ENCODE measurements at places on chromosomes 2 and 18. TPM values are rescaled to one million over a fixed set of nuclear protein-coding genes. Genes with fewer than 3 reads are reported as not detected.

DNA sequence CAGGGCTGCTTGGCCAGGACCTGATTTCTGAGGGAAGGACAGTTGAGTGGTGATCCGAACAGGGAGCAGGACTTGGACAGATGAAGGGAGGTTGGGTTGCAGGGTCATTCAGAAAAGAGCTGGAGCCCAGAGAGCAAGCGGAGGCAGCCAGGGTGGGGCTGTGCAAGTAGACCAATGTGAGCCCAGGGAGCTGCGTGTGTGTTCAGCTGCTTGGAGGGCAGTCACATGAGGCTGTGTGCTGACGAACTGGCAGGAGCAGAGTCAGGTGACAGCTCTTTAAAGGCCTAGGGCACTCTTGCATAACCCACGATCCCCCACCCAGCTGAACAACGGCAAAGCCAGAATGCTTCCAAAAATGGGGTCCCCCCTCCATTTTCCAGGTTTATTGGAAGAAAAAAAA lies 4.6 kb upstream of the MLPH start:
- DNase-seq: peak; percentile 76

GRCh38 chr2:29703336-29703735 lies 218.1 kb downstream of the ALK start:
- no peak for DNase-seq

- peak; percentile 71 for DNase-seq
Observed at GRCh38 chr2:112480530-112481049, 1.4 kb upstream of the TTL start.

DNA sequence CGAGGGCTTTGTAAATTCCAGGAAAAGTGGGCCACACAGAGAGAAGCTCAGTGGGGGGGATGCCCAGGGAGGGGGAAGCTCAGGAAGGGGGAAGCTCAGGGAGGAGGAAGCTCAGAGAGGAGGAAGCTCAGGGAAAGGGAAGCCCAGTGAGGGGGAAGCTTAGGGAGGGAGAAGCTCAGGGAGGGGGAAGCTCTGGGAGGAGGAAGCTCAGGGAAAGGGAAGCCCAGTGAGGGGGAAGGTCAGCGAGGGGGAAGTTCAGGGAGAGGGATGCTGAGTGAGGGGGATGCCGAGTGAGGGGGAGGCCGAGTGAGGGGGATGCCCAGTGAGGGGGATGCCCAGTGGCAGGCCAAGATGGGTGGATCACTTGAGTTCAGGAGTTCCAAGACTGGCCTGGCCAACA lies 821 bp upstream of the CHRNG start:
- DNase-seq: no peak

- no peak for DNase-seq
Observed at GRCh38 chr2:6909431-6910385, 7.5 kb upstream of the RNF144A start.

- peak; percentile 55 for DNase-seq
Observed at GRCh38 chr2:208466151-208466919, 59.7 kb downstream of the PTH2R start.

- no peak for DNase-seq
Observed at GRCh38 chr2:138531913-138532312, 30.3 kb downstream of the SPOPL start.

DNA sequence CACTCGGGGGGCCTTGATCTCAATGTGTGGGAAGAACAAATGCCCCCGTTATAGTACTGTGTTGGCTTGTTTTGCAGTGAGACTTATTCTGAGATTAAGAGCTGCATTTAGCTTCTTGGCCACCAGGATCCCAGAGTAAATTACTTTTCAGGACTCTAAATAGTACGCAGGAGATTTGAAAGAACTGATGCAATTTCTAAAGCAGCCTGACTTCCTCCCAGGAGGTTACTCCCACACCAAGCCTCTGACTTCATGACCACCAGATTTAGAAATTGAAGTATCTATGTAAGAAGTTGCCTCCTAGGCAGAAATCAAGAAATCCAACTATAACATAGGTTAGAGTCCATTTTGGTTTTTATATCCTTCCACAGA lies 67.0 kb downstream of the FEZ2 start:
- DNase-seq: no peak

DNA sequence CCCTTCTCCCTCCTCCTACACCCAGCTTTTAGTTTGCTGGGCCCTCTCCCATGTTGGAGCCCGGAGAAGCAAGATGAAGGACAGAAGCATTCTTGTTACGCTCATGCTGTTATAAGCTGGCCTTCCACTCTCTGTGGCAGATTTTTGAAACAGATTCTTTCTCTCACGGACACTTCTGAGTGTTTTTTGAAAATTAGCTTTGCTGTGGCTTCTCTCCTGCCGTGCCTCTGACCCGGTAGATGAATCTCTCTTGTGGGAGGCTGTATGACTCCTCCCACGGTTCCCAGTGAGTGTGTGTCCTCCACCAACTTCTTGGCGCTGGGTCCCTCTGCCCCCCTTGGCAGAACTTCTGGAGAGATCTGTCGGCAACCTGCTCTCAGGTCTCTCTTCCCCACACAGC lies 269.3 kb upstream of the MYT1L start:
- DNase-seq: no peak

DNA sequence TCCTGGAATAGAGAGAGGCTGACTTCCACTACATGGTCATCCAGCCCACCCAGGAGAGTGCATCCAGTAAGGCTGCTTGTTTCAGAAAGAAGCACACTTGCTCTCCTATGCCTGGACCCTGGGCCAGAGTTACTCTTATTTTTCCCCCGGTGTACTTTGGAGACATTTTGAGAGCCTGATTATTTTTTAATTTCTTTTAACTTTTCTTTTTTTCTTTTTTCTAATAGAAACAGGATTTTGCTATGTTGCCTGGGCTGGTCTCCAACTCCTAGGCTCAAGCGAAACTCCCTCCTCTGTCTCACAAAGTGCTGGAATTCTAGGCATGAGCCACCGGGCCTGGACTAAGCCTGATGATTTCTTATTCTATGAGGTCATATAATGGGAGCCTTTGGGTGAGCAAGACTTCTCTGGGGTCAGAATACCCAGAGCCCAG lies 62.2 kb downstream of the RPL37A start:
- DNase-seq: no peak

DNA sequence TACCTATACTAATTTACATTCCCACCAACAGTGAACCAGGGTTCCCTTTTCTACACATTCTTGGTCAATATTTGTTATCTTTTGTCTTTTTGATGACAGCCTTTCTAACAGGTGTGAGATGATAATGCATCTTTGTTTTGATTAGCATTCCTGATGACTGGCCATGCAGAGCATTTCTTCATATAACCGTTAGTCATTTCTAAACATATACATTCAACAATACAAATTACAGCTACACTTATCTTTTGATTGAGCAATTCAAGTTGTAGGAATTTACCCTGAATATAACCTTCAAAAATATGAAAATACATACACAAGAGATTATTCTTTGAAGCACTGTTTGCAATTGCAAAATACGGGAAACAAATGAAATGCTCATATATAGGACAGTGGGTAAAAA lies 94.9 kb downstream of the TMEM131 start:
- DNase-seq: no peak

DNA sequence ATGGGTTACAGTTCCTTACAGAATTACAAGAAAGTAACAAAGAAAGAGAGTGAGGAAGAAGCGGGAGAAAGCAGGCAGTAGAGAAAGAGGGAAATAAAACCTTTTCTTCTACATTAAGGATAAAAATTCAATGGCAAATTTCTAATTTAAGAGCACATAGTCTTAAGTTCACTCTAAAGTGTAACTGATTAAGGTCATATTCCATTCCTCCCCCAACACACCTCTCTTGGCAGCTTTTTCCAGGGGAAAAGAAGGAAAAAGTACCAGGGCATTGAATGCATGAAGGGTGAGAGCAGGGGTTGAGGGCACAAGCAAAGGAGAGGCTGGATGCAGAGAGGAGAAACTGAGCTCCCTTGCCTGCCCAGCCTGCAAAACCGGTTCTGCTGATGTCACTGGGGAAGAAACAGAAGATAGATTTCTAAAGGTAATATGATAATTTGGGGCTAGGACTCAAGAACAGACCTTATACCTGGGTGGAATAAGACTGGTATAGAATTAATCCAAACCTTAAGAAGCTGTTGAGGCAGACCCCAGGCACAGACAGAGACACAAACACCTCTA lies 4.6 kb downstream of the ACMSD start:
- no peak for DNase-seq

GRCh38 chr2:15357922-15358321 lies 203.2 kb downstream of the NBAS start:
- no peak for DNase-seq

GRCh38 chr2:149021271-149021719 lies 17.2 kb upstream of the LYPD6B start:
- DNase-seq: no peak

Gene HOXD9
- polyA plus RNA-seq: 1.7 TPM

Gene HOXD11
- 3.7 TPM for polyA plus RNA-seq

Gene VWA3B
- polyA plus RNA-seq: not detected

Gene FIGN
- 1.9 TPM for polyA plus RNA-seq

Gene ZNF804A
- polyA plus RNA-seq: not detected

Data from A549 (cell line).